ENCODE measurements at places on chromosomes 12 and 14.

- no peak for DNase-seq
These were observed 36.1 kb downstream of the EID3 start for GRCh38 chr12:104339663-104340062.

GRCh38 chr12:40581889-40582288 is 110.3 kb upstream of the CNTN1 start:
- no peak for DNase-seq

GRCh38 chr14:24234095-24235005 is 1.6 kb downstream of the GMPR2 start:
- no peak for DNase-seq

DNA sequence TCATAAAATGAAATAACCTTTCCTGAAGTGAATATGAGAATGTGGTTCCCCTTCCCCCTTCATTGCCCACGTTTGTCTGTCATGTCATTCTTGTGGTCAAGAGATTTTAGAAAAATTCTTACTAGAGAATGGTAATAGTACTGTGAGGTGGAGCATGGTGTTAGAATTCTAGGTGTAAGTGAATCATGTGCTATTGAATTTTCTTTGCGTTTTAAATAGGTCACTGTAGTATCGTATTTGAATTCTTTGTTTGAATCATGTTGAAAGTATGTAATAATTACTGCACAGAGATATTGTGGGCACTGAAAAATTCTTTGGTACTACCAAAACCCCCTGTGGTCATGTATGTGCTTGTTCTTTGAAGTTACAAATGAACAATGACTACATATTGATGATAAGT is 49.9 kb downstream of the FUT8 start:
- no peak for DNase-seq

DNA sequence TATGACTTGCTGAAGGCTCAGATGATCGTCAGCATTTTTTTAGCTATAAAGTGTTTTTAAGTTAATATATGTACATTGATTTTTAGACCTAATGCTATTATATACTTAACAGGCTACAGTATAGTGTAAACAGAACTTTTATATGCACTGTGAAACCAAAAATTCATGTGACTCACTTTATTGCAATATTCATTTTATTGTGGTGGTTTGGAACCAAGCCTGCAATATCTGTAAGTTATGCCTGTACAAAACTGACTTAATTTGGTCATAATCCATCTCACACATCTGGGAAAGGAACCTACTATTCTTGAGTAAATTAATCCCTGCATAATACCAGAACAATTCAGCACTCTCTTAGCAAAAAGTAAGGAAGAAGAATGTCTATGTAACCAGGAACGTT is 390.7 kb downstream of the SYT1 start:
- DNase-seq = no peak

DNA sequence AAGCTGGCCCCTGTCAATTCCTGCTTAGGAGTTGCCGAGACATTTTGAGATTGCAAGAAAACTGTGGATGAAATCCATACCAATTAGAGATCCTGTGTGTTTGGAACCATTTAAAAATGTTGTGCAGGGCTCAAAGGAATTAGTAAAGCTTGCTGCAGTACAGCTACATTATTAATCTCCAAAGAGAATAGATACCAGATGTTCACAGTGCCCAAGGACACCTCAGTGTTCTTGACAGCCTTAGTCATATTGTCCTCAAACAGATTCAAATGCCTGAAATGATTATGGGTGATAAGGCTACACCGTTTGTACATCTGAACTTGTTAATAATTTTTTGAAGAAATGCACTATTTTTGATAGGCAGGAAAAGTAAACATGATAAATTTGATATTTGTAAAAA is 164.6 kb downstream of the MSRB3 start:
- DNase-seq = no peak

GRCh38 chr12:1174659-1175058 is 183.6 kb downstream of the ERC1 start:
- DNase-seq = no peak

- no peak for DNase-seq
These were observed 17.0 kb upstream of the NUDT4 start for GRCh38 chr12:93360688-93361087.

DNA sequence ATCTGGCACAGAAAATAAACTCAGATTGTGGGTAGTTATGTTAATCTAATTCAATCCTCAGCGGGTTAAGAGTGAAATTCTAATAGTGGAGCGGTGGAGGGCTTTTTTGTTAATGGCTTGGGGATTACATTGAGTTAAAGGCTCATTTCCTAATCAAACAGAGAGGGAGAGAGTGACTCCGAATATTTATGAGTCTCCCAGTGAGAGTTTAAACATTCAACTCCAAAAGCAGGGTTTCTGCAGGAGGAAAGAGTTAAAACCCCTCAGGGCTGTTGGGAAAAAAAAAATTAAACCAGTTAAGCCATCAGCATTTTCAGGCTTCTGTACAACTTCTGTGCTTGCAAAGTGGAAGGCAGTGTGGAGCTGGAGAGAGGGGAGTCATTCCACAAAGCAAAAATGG is 62.1 kb upstream of the ESRRB start:
- DNase-seq = no peak

- DNase-seq = no peak
These were observed 8.2 kb upstream of the SMUG1 start for GRCh38 chr12:54197010-54197409.

DNA sequence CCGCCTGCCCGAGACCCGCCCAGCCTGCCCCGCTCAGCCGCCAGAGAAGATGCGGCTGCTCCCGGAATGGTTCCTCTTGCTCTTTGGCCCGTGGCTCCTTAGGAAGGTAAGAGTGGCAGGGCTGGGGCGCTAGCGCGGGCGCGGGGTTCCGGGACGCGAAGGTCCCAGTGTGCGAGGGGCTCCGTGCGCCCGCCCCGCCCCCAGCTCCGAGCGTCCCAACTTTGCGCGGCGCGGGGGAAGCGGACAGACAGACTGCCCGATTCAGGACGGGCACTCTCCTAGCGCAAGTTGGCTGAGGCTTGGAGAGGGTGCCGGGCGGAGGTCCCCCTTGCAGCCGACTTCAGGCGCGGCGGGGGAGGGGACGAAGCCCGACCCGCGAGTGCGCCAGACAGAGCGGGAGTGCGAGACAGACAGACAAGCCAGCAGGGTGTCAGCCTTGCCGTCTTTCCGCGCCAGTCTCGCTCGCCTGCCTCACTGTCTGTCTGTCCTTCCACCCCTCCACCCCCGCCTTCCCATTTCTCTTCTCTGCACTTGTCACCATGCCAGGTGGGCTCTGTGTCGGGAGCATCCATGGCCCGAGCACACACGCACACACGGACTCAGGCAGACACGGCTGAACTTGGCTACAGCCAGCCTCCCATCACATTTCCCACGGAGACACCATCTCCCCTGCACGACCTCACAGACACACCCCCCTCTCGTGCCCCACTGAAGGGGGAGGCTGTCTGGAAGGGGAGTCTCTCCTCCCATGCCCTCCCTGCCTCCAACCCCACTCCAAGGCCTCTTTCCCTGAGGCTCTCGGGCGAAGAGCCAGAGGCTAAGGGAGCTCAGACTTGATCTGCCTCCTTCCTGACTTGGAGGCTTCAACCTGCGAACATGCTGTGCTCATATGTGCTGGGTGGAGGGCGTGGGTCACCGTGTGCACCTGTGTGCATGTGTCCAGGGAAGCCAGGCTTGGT is 606 bp downstream of the NXPH4 start:
- DNase-seq = no peak

GRCh38 chr12:59168647-59169046 is 248.3 kb upstream of the LRIG3 start:
- DNase-seq = no peak

DNA sequence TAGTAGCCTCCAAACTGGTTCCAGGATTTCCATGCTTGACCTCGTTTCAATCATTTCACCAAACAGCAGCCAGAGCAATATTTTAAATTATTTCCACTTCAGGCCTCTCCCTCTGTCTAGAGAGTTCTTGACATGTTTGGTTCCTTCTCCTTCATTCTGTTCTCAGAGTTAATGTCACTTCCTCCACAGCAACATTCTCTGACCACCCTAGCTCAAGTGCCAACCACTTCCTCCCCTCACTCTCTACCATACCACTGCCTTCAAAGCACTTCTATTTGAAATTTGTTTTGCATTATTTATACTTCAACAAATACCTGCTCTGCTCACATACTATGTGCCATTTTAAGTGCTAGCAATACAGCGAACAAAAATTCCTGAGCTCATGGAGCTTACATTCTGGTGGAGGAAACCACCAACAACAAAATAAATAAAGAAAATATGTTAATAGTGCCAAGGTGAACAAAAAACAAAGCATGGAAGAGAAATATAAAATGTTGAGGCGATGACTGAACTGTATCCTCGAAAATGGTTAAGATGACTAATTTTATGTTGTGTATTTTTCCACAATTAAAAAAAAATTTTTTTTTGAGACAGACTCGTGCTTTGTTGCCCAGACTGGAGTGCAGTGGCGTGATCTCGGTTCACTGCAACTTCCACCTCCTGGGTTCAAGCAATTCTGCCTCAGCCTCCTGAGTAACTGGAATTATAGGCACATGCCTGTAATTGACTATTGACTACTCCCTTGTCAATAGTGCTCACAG is 17.3 kb downstream of the BAZ1A start:
- no peak for DNase-seq

DNA sequence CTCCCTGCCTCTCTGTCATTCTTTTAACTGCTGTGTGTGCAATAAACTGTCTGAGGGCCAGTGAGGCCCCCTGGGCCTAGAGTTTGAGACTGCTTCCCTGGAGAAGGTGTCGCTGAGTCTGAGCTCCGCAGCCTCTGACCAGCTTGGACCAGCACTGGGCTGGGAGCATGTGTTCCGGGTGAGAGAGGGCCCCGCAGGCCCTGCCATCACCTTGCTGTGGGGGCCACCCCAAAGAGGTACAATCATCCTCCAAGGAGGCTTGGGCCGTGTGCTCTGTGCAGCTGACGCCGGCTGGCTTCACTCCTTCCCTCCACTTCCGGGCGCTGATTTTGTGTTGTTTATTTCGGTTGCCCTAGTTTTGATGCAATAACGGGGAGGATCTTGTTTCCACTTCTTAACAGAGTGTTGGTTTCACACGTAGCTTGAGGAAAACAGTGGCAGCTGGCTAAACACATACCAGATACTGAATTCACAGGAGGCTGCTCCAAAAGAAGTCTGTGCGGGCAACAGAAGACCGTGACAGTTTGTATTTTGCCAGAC is 121.6 kb downstream of the TMEM132C start:
- no peak for DNase-seq

DNA sequence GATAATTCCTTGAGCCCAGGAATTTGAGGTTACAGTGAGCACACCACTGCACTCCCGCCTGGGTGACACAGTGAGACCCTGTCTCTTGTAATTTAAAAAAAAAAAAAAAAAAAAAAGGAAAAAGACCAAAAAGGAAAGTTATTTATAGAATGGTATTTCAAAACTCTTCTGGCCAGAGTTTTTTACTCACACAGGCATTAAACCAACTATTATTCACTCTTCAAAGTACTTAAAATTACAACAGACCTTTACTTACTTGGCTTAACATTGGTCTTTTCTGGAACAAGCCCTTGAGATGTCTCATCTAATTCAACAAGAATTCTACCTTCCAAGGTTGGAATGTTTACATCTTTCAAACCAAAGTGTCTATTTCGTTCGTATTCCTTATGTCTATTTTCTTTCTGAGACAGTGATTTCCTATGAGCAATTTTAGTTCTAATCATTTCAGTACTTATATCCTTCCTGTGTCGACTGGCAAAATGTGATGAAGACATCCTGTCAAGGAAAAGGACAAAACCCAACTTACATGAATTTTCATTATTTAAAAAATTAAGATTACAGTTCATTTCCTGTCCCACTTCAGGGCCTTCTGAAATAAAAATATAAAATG is 2.6 kb downstream of the DLGAP5 start:
- no peak for DNase-seq

DNA sequence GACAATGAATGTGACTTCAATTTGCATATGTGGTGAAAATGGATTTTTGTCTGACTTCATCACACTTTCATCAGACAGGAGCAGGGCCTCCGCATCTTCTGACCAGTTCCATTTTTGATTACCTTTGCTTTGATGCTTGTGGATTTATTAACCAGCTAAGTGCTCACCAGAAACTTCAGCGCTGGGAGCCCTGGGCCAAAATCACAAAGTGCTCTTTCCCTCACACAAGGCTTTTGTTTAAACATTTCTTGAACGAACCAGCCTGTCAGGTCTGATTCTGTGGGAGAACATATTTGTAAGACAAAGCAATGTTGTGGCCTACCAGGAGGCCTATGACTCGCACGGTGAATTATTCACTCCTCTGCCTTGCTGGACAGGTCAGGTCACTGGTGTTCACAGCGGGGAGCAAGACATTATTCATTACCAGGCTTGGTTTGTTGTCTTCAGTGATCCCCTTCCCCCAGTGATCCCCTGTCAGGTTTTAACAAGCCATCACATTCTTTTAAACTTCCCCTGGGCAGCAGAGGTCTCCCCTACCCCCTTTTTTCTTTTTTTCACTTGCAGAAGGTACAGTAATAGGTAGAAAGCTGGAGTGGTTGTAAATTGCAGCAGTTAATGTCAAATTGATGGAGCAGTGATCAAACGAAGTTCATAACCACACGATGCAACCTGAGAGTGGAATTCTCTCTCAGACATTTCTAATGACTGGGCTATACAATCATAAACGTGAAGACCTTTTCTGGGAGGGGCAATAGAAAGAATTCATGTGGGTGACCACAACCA is 167.5 kb upstream of the PRICKLE1 start:
- DNase-seq = no peak

- DNase-seq = peak; percentile 19
These were observed 43.8 kb downstream of the DDHD1 start for GRCh38 chr14:53109105-53110041.

DNA sequence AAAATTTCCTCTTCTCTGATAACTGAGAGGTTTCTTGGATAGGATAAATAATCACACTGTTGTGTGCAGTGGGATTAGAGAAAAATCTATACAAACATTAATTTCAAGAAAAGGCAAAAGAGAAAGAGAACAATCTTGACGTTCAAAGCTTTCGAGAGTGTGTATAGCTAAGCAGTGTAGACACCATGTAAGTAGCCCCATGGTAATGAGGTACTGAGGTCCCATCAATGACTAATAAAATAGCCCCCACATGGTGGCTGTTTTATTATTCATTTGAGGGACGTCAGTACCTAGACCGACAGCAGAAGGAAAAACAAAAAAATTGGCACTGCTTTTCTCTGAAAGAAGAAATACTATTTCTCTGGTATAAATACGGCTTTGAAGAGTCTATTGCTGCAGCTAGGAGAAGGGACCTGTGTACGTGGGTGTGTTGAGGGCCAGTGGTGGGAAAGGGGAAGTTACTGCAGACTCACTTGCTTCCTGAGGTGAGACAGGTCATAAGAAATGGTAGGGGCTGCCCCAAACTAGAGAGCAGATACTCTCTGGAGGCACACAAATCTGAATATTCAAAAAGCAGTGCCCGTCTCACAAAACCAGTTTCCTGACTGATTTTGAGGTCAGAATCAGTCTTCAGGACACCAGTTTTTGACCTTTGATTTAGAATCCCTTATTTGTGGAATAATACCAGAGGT is 339.8 kb downstream of the EMP1 start:
- DNase-seq = no peak

Data from activated CD8-positive, alpha-beta memory T cell treated with anti-CD3 and anti-CD28 coated beads for 48 hours (primary cell).